Left lung (tissue), 14 donors: ENCODE measurements at places on chromosomes 4 and X.

GRCh38 chr4:10095296-10095991 lies 21.2 kb downstream of the WDR1 start:
- DNase-seq, result peak; percentile 59

GRCh38 chrX:100928660-100929613 lies at the start of gene XKRX:
XKRX (minus strand) TSS chrX:100928917; CDS start chrX:100928304, 613 bp downstream.
- peak; percentile 78 for DNase-seq

GRCh38 chr4:39068907-39069306 lies 6.9 kb downstream of the KLHL5 start:
- DNase-seq, result no peak

DNA sequence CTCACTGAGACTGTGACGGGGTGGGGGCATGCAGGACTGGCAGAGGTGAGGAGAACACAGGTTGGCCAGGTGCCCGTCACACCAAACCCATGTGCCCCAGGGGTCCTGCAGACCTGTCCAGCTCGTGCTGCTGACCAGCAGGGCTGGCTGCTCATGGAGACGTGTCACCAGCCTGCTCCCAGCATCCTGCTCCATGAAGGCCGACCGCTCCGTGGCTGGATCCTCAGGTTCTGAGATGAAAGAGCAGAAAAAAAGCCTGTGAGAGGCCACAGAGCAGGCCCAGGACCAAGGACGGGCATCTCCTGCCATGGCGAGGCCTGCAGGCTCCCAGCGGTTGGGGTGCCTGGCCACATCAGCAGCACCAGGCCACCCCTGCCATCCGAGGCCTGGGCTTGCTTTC lies 71.7 kb upstream of the DRD5 start:
- no peak for DNase-seq

DNA sequence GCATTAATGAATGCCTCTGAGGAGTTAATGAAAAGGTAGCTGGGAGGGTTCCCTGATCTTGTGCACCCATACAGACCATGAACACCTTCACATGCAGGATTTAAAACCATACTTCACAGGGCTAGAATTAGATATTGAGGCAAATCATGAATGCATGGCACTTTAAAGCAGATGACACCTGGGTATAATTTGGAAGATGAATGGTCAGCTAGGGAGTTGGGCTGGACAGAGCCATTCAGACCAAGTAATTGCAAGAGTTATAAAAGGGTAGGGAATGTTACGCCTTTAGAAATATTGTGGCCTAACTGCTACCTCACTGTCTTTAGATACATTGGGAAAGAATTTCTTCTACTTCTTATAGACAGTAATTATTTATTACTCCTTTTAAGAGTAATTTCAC lies 89.1 kb upstream of the ZNF827 start:
- no peak for DNase-seq

DNA sequence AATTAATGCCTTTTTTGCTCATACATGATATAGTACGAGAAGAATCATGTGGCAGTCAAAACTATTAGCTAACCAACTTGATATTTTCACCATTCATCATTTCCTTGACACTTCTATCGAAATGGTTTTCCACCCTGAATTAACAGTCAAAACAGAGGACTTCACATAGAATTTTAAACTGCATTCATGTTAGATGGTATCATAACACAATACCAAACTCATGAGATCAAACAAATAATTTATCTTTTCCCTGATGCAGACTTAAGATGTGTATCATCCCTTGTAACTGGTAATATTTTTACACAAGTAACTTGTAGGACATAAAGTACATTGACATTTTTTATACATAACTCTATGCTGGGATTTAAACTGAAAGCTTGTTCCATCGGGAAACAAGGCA lies 18.2 kb upstream of the ANTXR2 start:
- DNase-seq, result no peak

- DNase-seq, result peak; percentile 35
Observed at GRCh38 chrX:138018145-138018799, 452.3 kb downstream of the ZIC3 start.

GRCh38 chr4:139299536-139299935 lies 1.8 kb upstream of the NAA15 start:
- no peak for DNase-seq

- DNase-seq, result no peak
Observed at GRCh38 chr4:78207541-78207940, 150.4 kb downstream of the FRAS1 start.

DNA sequence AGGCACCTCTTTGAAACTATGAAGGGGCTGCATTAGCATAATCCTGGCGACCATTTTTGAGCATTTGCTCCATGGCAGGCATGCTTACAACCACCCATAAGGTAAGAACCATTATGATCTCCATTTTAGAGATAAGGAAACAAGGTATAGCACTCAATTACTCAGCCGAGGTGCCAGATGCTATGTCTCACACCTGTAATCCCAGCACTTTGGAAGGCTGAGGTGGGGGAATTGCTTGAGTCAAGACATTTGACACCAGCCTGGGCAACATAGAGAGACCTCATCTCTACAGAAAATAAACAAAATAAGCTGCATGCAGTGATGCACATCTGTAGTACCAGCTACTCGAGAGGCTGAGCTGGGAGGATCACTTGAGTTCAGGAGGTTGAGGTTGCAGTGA lies 43.6 kb downstream of the TIGD4 start:
- DNase-seq, result no peak

DNA sequence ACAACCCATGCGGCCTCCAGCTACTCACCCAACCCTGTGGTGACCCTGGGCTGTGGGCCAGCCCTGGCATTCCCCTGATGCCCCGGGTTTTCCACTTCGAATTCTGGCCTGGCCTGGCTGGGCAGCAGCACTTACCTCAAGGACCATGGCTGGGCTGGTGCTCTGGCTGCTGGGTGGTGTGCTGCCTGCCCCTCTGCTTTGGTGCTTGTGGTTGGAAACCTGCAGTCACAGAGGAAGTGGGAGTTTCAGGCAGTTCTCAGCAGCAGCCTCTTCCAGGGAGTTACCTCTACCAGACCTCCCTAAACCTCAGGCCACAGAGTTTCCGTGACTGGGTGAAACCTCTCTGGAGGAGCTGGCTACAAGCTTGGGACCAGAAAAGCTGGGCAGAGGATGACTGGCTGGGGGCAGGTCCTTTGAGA lies at the start of gene CXCR3:
TSS of gene CXCR3 (minus strand) at position 209 of the 419 bp plus-strand sequence. CDS start at position 147, 62 bp downstream.
- no peak for DNase-seq

- DNase-seq, result no peak
Observed at GRCh38 chr4:128427832-128428366, 140.3 kb upstream of the PGRMC2 start.

DNA sequence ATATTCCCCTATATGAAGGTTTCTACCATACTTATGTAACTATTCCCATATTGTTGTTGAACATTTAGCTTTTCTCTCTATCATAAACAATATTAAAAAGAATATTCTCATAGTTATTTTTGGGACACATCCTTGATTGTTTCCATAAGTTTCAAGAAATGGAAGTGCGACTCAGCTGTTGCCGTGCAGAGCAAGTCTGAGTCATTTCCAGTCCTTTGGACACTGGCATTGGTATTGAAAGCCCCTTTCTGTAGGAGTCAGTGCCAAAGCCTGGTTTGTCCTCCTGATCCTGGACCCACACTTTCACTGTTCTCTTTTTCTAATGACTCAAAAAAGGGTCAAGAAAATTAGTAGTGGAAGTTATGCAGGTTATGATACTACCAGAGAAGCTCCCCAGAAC lies 108.3 kb upstream of the DIAPH2 start:
- no peak for DNase-seq

- no peak for DNase-seq
Observed at GRCh38 chrX:118644378-118644777, 83.0 kb upstream of the IL13RA1 start.

DNA sequence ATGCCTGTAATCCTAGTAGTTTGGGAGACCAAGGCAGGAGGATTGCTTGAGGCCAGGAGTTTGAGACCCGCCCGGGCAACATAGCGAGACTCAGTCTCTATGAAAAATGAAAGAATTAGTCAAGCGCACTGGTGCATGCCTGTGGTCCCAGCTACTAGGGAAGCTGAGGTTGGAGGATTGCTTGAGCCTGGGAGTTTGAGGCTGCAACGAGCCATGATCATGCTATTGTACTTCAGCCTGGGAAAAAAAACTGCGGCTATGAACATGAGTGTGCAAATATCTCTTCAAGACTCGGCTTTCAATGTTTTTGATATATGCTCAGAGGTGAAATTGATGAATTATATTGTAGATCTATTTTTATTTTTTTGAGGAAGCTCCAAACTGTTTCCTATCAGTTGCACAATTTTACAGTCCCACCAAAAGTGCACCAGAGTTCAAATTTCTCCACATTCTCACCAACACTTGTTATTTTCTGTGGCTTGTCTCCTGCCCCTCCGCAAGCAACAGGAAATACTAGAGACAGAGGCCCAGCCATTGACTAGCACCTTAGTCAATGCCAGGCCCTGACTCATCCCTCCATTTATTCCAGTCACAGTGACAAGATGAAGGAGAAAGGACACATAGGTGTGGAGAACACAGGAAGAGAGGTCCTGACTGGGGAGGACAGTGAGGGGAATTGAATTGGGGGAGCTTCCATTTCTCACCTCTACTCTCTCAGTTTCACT lies 33.1 kb upstream of the ZNF41 start:
- DNase-seq, result no peak

- DNase-seq, result no peak
Observed at GRCh38 chr4:90544532-90545045, 417.4 kb downstream of the CCSER1 start.

DNA sequence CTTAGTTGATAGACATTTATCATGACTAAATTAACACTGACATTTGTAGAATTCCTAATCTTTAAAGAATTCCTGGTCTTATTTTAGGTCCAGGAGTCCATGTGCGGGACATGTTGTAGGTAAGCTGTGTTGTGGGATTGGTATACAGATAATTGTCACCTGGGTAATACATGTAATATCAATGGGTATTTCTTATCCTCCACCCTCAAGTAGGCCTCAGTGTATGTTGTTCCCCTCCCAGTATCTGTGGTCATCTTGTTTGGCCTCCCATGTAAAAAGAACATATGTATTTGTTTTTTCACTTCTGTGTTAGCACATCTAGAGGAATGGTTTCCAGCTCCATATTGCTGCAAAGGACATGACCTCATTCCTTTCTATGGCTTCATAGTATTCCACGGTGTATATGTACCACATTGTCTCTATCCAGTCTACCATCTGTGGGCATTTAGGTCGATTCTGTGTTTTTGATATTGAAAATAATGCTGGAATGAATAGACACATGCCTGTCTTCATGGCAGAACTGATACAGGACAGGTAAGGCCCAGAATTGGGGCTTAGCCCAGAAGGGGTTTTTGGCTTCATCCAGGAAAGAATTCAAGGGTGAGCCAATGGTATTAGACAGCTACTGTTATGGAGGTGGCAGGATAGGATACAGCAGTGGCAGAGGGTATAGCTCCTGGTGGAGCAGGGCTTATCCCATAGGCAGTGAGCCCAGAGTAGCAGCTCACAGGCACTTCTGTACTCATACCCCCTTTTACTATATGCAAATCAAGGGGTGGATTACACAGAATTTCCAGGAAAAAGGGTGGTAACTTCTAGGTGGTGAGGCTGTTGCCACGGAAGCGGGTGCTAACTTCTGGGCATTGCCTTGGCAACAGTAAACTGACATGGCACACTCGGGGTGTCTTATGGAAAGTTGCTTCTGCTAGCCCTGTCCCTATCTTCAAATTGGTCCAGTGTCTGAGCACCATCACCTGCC lies 66.1 kb upstream of the WDR1 start:
- no peak for DNase-seq

DNA sequence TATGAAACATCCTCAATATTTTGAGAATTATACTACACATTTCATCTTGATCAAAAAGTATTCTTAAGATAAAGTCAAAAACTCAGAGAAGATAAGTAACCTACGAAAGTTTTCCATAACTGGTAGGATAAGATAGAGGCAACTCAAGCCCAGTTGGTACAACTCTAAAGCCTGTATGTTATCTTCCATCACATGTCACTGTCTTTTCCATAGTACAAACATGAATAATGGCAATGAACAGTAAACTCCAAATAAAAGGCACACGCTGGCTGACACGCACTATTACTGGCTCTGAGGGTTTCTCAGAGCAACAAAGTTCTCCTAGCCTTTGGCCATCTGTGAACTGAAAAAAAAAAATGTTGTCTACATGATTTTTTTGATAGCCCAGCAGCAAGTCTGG lies 27.2 kb downstream of the LIN54 start:
- DNase-seq, result no peak

GRCh38 chr4:98638661-98639060 lies 19.8 kb downstream of the TSPAN5 start:
- DNase-seq, result no peak

DNA sequence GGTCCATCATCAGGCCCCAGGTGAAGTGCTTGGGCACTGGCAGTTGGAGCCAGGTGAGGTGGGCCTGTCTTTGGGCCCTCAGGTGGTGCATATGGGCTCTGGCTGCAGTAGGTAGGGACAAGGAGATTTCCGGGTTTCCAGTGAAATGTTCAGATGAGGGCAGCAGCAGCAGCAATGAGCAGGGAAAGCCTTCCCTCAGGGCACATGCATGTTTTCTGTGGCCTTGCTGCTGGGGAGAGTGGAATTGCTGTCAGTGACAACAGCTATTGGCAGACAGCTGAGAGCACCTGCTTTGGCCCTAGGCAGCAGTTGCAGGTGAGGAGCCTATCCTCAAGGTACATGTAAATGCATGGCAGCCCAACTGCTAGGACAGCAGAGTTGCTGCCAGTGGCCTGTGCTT lies 58.9 kb upstream of the QRFPR start:
- no peak for DNase-seq

- DNase-seq, result no peak
Observed at GRCh38 chr4:121669163-121669550, 27.6 kb downstream of the ANXA5 start.

DNA sequence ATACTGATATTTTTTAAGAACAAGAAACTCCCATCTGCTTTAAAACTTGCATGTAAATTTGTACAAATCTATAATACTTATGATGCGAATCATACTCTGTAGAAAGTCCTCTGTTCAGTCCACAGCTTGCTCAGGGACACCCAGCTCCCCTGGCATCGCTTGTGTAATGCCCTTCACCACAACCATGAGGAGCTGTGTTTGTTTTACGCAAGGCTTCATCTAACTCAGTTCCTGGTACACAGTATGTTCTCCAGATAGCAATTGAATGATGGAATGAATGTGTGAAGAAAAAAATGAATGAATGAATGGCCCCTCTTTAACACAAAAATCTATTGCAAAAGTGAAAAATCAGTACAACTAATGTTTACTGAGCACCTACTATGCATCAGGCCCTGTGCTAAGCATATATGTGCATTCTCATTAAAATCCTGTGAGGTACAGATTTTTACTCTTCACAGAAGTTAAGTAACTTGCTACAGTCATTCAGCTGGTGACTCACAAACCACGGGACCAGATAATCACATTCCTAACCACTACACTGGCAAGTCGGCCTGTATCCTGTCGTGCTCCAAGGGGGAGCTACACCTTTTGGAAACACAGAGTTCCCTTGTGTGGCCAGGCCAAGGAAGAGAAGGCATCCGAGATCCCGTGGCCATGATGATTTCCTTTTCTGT lies 58.7 kb upstream of the KDR start:
- no peak for DNase-seq
